ENCODE measurements at places on chromosomes 6 and 20. TPM values are rescaled to one million over a fixed set of nuclear protein-coding genes. Genes with fewer than 3 reads are reported as not detected.

- DNase-seq, result no peak
These were observed 12.8 kb downstream of the RSPO3 start for GRCh38 chr6:127131275-127131674.

GRCh38 chr6:105726902-105727655 is 324.2 kb upstream of the PREP start:
- no peak for DNase-seq

ACTL10 gene
- 0.44 TPM for total RNA-seq

RAET1L gene
- not detected for total RNA-seq

All from dorsolateral prefrontal cortex (tissue), 122 donors.